ENCODE measurements at places on chromosomes 13 and 19.

GRCh38 chr13:73835138-73835721 is 299.0 kb downstream of the KLF12 start:
- DNase-seq = peak; percentile 39

GRCh38 chr13:112510987-112511685 is 76.8 kb downstream of the TUBGCP3 start:
- no peak for DNase-seq

- DNase-seq = no peak
These were observed 1180.3 kb upstream of the PCDH20 start for GRCh38 chr13:62595976-62596375.

DNA sequence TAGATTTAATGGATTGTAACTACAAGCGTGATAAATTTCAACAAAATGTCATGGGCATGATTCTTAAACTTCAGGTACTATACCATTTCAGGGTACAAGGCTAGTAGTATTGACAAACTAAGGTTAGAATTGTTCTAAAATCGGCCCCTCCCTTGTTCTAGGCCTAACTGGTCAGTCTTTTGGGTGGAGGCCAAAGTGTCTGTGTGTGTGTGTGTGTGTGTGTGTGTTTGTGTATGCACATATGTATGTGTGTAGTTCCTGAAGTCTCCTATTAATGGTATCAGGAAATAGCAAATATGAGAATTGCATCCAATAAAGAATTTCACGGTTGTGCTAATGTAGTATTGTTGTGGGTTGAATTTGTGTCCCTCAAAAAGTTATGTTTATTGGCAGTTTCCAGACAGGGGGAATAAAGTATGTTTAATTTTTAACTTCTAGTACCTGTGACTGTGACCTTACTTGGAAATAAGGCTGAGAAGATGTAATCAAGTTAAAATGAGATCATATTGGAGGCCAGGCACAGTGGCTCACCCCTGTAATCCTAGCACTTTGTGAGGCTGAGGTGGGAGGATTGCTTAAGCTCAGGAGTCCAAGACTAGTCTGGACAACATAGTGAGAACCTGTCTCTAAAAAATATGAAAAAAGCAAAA is 119.2 kb downstream of the KLF5 start:
- DNase-seq = no peak

DNA sequence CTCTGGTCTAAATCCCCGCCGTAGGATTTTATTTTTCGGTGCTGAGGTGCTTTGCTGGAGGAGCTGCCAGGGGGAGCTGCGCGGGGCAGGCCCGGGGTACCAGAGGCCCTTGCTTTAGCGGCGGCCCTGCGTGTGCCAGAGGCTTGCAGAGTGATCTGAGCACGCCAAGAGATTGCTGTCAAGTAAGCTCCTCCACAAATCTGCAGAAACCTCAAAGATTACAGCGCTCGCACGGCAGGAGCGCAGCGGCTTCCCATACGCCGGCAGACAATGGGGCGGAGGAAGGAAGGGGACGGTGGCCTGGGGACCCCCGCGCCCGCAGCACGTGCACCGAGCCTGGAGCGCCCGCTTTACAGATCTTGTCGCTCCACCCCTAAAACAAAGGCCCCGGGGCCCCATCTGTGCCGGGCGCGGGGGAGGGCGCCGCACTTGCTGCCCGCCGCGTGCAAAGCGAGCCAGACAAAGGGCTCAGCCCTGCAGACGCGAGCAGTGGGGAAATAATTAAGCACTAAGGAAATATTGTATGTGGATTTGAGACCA is 9.1 kb upstream of the C19orf12 start:
- no peak for DNase-seq

DNA sequence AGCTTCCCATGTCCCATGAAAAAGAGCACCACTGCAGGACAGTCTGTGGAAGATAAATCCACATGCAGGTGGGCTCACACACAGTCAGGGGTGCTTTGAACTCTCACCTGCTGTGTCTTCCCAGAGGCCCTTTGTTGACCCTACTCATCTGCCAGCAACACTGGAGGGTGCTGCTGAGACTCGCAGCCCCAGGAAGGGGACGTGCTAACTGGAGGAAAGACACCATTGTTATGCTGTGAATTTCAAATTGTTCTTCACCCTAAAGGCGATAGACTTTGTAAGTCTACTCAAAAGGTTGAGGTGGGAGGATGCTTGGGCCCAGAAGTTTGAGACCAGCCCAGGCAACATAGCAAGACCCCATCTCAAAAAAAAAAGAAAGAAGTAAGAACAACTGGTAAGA is 107.3 kb upstream of the SERP2 start:
- no peak for DNase-seq

DNA sequence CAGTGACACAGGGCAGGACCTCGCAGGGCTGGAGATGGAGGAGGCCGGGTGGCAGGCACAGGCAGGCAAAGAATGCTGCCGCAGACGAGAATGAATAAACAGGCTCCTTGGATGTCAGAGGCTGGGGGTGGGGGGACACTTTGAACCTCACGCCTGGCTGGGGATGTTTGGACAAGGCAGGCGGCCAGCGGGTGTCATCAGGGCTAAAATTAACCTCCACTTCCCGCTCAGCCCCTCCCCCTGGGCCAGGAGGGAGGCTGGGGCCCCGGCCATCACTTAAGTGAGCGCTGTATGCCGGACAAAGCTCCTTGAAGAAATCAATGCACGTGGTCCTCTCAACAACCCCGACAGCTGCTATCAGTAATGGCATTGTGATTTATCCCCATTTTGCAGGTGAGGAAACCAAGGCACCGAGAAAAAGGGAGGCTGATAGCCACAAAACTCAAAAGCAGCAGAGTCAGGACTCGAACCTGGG is 10.3 kb upstream of the FUT5 start:
- no peak for DNase-seq
